Right renal cortex interstitium (tissue), 3 donors: ENCODE measurements at places on chromosomes 11 and 22. TPM values are rescaled to one million over a fixed set of nuclear protein-coding genes. Genes with fewer than 3 reads are reported as not detected.

DNA sequence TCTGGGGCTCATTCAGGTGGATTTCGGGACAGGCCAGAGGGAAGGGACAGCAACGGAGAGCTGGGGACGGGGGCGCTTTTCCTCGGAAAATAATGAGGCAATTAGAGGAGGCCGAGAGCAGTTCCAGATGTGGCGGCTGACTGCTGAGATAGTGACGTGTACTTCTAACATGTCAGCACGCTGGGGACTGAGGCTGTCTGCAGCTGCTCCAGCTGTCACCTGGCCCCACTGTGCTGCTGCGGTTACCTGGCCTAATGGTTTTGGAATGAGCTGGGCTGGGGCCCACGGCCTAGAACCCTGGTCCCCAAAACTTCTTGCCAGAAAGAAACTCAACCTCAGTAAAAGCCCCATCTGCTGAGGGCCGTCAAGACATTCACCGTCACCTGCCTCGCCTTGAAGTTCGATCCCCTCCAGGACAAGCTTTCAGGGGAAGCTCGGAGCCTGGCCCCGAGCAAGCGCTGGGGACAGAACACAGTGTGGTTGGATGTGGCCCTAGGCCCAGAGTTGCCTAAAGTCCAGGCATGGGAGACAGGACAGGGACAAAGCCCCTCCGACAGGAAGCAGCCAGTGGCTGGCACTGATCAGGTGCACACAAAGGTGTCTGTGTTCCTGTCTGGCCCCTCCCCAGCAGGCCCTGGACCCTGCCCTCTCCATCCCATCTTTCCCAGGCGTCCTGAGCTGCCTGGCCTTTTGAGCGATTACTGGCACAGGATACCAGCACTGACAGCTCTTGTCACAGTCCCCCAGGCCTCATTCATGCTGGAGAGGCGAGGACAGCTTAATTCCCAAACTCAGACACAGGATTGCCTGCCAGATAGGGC lies 22.1 kb downstream of the RPUSD4 start:
- DNase-seq, result no peak

GRCh38 chr22:37139762-37140161 lies 10.0 kb downstream of the IL2RB start:
- no peak for DNase-seq

DNA sequence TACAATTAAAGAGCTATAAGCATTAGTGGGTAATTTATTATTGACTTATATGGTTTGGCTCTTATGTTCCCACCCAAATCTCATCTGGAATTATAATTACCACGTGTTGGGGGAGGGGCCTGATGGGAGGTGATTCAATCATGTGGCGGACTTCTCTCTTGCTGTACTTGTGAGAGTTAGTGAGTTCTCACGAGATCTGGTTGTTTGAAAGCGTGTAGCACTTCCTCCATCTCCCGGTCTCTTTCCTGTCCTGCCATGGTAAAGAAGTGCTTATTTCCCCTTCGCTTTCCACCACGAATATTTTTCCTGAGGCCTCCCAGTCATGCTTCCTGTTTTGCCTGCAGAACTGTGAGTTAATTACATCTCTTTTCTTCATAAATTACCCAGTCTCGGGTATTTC lies 28.1 kb upstream of the CHORDC1 start:
- DNase-seq, result no peak

DNA sequence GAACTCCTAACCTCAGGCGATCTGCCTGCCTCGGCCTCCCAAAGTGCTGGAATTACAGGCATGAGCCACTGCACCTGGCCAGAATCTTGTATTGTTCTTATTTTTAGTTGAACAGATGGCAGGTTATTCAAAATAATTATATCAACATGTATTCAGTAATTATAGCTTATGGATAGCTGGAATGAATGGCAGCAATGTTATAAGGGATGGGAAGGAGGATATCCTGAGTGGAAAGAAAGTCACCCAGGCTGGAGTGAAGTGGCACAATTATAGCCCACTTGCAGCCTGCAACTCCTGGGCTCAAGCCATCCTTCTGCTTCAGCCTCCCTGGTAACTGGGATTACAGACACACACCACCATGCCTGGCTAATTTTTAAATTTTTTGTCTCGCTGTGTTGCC lies 88.1 kb downstream of the MED15 start:
- DNase-seq, result no peak

- DNase-seq, result no peak
Observed at GRCh38 chr11:75319035-75319877, 32.2 kb downstream of the ARRB1 start.

DNA sequence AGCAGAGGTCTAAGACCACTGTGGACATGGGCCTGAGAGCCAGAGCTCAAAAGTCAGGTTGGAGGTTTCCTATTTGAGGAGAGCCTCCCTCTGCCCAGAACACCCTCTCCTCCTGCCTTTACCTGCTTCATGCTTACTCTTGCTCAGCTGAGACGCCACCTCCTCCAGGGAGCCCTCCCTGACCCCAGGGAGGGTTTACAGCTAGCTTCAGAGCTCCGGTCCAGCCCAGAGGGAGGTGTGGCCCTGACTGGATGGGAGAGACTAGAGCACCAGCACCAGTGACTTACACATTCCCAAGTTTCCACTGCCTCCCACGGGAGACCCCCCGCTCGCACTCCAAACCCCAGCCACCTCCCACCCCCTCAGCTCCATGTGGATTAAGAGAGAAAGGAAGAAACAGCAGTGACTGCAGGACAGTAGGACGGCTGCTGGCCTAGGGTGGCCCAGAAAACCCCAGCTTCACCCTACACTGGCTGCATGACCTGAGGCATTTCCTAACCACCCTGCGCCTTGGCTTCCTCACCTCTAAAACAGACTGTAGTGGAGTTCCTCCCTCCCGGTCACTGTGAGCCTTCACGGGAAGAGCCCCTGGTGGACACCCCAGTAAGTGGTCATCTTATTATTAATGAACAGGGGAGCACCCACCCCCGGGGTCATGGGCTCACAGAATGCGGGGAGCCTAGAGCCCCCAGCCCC lies 24.5 kb upstream of the PDGFB start:
- no peak for DNase-seq

GRCh38 chr11:74097686-74098237 lies 73.0 kb downstream of the C2CD3 start:
- no peak for DNase-seq

DNA sequence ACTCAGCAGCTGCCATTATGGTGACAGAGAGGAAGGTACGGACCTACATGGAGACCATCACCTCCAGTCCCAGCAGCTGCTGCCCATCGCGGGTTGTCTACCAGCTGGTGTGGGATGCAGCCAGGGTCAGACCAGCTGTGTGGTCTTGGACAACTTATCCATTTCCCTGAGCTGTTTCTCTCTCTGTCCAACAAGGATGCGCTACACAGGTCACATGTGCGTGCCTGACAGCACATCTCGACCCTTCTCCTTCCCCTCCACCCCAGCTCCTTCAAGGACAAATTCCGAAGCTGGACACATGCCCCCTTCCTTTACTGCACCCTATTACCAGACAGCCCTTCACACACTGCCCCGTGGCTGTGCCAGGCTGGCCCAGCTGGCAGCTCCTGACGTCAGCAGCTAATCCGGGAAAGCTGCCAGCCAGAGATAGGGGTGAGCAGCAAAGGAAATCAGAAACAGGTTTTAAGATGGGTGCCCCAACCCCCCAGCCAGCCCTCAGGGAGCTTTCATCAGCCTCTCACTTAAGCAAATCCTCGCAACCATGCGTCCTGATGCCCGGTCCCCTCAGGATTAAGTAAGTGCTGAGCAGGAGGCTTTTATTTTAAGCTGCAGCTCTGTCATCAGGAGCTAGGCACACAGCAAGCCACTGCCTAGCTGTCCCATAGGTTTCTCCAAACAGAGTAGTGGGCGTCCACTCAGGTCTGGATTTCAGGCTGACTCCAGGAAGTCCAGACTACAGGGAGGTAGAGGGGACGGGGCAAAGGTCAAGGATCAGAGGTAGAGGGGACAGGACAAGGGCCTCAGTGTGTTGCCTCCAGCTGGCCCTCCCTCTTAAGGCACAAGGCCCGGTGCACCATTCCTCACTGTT lies 20.3 kb downstream of the TEF start:
- DNase-seq, result no peak

- DNase-seq, result no peak
Observed at GRCh38 chr11:107783121-107783520, 71.3 kb upstream of the SLN start.

DNA sequence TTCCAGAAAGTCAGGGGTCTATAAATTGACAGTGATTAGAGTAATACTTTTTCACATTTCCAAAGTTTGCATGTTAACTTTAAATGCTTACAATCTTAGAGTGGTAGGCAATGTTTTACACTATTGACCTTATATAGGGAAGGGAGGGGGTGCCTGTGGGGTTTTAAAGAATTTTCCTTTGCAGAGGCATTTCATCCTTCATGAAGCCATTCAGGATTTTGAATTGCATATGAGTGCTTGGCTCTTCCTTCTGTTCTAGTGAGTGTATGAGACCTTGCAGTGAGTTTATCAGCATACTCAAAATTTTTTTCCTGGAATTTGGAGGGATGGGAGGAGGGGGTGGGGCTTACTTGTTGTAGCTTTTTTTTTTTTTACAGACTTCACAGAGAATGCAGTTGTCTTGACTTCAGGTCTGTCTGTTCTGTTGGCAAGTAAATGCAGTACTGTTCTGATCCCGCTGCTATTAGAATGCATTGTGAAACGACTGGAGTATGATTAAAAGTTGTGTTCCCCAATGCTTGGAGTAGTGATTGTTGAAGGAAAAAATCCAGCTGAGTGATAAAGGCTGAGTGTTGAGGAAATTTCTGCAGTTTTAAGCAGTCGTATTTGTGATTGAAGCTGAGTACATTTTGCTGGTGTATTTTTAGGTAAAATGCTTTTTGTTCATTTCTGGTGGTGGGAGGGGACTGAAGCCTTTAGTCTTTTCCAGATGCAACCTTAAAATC lies 5.3 kb downstream of the MALAT1 start:
- DNase-seq, result peak; percentile 60

DNA sequence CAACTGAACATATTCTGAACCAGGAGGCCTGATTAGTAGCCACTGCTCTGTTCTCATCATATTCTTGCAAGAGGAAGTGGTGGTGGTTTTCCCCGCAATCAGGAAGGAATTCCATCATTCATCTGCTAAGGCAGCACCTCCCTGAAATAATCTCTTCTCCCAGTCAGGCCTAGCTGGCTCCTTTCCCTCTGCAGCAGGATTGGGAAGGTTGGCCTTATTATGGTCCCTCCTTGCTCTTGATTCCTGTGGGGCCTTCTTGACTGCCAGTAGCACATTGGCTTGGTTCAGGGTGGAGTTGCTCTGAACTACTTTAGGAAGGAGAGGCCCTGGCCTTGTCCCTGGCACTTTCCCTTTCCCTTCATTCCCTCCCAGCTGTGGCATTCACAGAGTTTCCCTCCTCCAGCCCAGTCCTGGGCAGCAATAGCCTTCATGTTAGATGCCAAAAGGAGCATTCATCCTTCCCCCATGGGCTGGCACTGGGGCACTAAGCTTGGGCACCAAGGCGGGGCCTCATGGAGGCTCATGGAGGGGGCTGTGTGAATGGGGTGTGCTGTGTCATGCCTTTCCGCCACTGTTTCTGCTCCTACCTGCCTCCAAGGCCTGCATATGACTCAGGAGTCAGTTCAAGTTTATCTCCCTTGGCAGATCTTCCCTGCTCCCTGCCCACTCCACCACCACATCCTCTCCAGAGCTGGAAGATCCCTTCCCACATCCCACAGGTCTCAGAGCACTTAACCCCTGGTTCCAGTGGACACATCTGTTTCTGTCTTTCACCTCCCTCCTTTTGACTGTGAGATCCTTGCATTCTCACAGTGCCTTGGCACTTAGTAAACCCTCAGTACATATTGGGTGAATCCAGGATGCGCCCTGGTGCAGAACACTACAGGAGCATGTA lies 27.6 kb upstream of the CD44 start:
- DNase-seq, result no peak

DNA sequence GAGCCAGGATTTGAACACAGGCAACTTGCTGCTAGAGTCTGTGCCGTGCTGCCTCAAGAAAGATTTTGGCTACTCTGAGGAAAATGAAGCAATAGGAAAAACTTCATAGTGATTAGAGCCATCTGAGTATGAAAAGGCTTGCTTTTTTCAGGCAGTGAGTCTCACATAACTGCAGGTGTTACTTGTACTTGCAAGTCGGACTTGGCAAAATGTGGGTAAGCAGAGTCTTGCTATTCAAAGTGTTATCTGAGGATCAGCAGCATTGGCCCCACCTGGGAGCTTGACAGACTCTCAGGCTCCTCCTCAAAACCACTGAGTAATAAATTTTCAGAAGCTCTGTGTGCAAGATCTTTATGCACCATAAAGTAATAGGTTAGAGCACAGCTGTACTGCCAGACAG lies 18.1 kb downstream of the RNF141 start:
- DNase-seq, result no peak

- DNase-seq, result no peak
Observed at GRCh38 chr11:78170874-78171549, 17.4 kb downstream of the KCTD21 start.

GRCh38 chr11:64000026-64000739 lies 13.9 kb downstream of the OTUB1 start:
- DNase-seq, result no peak

GRCh38 chr11:911031-911889 lies 650 bp upstream of the CHID1 start:
- no peak for DNase-seq

DNA sequence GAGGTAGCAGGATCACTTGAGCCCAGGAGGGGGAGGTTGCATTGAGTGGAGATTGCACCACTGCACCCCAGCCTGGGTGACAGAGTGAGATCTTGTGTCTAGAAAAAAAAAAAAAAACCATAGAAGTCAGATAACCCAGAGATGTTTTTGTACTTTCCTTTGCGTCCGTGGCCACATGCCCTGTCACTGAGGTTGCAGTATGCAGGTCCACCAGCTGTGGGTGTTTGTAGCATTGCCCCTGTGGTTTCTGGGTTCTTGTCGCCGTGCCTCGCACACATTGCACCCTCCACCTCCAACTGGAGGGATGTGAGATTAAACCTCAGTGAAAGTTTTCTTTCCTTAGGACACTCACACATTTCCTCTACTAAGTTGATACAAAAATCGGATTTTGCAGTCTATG lies 70.3 kb downstream of the TNRC6B start:
- DNase-seq, result no peak

The FAM180B gene
- 0.40 TPM for polyA plus RNA-seq

The IL10RA gene
- 2.7 TPM for polyA plus RNA-seq

The TSSK2 gene
- 0.28 TPM for polyA plus RNA-seq

The HSPB2 gene
- 1.2 TPM for polyA plus RNA-seq

The RAB39A gene
- 0.87 TPM for polyA plus RNA-seq

The MISFA gene
- polyA plus RNA-seq, result 5.9 TPM

The KREMEN1 gene
- 23.2 TPM for polyA plus RNA-seq
